ENCODE measurements at places on chromosomes 7 and 10.

DNA sequence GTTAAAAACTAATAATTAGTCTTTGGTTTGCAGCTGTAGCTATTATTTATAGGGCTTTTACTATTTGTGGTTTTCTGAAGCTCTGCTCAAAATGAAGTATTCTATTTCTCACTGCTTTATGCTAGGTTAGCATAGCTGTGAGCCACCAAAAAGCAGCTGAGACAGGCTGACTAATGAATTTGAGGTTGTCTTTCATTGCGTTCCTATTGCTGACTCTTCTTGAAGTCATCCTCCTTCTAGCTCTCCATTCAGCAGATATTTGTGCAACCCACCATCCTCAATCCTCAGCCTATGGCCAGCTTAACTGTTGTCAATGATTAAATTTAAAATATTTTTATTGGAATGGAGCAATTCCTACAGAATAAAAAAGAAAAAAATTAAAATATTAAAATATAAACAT, 2.1 kb upstream of the RALA start:
- DNase-seq = no peak

DNA sequence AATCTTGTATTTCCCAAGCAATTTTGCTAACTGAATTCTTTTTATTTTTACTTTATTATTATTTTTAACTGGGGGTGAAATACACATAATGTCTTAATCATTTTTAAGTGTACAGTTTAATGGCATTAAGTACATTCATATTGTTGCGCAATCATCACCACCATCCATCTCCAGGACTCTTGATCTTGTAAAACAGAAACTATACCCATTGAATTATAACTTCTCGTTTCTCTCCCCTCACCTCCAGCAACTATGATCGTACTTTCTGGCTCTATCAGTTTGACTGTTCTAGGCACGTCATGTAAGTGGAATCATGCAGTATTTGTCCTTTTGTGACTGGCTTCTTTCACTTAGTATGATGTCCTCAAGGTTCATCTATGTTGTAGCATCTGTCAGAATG, 108.8 kb downstream of the ARL5B start:
- no peak for DNase-seq

DNA sequence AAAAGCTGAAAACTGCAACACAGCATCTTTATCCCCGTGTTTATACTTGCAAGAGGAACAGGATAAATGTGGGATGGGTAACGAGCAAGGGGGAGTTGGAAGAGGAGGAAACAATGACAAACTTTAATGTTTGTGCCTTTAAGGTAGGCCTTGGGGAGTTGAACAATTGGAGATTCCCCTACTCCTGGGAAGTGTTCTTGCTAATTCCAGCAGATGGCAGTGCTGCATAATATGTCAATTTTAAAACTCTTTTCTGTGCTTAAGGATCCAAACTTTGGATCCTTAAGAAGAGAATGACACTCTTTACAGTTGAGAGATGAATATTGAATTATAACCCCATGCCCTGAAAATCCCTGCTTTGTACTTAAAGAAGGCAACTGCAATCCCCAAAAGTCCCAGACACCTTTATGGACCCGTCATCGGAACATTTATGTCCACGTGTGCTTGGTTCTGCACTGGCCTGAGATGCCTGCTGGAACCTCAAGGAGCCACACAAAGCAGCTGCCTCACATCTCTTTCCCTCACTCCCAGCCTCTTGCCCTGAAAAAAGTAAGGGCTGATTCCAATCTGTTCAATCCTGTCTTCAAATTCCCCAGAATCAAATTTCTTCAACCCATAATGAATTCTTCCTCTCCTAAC, 12.0 kb downstream of the IFIT5 start:
- no peak for DNase-seq

GRCh38 chr10:73810735-73811465, 498 bp downstream of the NDST2 start:
- DNase-seq = peak; percentile 66

DNA sequence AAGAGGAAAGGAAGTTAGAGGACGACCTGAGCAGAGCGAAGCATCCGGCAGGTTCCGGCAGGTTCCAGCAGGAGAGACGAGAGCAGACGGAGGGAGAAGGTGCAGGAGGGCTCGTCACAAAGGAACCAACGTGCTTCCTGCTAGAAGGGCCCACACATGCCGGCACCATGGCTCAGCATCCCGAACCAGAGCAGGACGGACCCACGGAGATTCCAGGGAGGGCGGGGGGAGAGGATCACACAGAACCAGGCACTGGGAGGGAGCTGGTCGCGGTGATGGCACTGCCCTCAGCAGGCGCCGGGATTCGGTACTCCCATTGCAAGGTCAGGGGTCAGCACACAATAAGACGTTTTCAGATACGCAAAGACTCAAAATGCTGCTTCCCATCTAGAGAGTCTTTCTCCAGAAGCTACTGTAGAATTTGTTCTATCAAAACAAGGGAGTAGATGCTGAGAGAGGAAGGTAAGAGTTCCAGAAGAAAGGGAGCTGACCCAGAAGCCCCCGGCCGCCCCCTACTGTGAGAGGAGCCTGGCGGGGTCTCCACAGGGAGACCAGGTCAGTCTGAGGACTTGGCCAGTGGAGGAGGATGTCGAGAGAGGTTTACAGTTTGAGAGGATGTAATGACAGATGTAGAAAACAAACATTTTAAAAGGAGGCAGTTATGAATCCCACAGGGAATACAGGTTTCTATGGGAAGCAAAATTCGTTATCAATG, 23.6 kb upstream of the PWWP2B start:
- DNase-seq = no peak

DNA sequence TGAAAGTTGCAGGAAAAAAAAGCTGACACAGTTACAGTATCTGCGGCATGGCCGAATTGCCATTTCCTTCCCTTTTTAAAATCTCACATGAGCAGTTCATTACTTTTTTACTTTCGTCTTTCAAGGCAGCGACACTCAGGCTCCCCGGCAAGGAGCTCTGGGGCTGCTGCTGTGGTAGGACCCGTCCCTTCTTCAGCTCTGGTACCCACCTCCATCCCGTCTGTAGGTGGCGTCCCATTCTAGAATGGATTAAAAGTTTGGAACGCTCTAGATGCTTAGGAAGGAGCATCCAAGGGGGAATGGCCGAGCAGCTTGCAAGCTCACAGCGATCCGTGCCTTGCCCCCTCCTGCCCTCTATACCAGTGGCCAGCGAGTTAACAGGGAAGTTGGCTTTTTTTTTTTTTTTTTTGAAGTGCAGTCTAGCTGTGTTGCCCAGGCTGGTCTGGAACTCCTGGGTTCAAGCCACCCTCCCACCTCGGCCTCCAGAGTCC, 22.8 kb upstream of the TTYH3 start:
- no peak for DNase-seq

DNA sequence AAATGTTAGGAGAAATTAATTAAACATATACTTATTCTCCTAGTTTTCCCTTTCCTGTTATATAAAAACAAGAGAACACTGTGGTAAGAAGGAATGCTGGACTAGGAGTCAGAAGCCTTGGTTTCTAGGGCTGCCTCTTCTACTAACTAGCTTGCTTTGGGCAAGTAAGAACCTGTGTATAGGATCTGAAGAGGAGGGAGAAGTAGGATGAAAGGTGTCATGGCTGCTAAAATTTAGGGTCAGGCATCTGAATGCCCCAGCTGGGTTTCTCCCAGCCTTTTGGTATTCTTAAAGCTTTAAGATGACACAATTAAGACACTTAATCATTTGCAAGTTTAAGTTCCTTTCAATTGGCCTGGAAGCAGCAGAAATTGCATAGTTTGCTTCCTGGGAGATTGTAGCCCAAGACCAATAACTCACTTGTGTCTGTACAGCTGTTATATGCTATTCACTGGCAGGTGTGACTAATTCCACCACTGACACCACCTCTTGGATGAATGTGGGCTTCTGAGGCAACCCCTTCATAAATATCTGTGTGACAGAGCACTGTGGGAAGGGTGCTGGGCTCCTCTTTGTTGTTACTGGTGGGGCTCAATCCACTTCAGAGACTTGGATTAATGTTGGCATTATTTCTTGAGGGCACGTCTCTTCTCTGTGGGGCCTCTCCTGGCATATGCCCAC, 137.2 kb downstream of the LRMDA start:
- DNase-seq = no peak

- no peak for DNase-seq
Measured at GRCh38 chr7:117273814-117274225, 49.0 kb downstream of the WNT2 start.

- no peak for DNase-seq
Measured at GRCh38 chr10:131020775-131021174, 290.7 kb downstream of the TCERG1L start.

GRCh38 chr7:154791611-154792010, 211.3 kb downstream of the PAXIP1 start:
- DNase-seq = no peak

DNA sequence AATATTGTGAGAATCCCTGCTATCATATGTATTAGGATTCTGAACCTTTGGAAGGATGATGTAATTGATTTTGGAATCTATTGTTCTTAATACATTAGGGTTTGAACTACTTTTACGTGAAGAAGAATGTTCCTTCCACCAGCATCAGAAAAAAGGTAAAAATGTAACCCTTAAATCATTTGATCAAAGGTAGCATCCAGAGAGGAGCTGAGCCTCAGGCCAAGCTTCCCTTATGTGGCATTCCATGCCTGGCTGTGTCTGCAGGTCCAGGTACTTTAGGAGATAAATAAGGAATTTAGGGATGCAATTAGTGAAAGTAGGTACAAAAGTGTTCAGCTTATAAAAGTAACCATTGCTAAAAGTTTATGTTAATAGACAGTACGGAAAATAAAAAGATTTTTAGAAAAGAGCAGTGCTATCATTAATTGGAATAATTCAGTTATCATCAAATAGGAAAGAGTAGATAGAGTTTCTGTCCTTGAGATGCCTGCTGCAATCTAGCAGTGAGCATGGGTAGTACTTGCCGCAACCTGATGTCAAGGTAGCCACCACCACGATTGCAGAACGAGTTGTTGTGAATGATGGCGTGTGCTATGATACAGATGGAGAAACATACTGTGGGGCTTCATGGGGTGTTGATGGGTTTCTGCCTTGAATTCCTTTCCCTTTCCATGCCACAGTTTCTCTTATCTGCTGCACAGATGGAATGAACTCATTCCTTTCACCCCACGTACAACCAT, 228.8 kb downstream of the GATA3 start:
- DNase-seq = no peak

GRCh38 chr7:77288676-77289320, 89.2 kb upstream of the FGL2 start:
- DNase-seq = no peak

- DNase-seq = no peak
Measured at GRCh38 chr7:80859272-80859970, 59.4 kb downstream of the SEMA3C start.

DNA sequence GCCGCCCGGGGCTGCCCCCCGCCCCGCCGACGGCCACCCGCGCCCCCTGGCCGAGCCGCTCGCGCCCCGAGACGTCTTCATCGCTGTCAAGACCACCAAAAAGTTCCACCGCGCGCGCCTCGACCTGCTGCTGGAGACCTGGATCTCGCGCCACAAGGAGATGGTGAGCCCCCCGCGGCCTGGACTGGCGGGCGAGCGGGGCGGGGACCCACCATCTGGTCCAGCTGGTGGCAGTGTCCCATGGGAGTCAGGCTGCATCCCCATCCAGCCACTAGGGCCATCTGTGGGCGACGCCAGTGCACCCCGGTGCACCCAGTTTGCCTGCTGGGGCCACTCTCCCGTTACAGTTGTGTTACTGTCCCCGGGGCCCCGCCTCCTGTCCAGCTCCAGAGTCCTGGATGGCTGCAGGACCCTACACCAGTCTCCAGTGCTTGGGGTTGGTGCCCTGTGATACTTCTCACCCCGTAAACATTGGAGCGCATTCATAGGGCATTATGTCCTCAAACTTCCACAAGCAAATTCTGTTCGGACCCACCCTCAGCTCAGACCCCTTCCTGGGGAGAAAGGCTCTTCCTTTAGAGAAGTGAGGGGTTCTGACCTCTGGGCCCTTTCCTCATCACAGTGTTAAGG, 672 bp downstream of the LFNG start:
- peak; percentile 59 for DNase-seq

DNA sequence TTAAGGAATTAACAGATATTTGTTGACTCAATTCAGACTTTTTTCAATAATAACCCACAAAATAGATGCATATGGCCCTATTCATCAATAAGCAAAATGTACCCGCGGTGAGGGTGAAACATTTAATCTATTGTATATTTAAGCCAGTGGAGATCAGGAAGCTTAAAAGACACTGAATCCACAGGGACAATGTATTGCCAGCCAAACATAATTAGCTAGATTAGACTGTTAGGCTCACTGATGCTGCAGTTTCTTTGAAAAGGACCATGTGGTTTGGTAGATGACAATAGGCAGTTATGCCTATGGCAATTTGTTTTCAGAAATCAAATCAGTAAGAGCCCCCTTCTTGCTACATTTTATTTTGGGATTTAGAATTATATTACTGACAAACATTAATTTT, 87.3 kb upstream of the PLXDC2 start:
- no peak for DNase-seq

GRCh38 chr7:112097524-112097923, 108.7 kb downstream of the DOCK4 start:
- DNase-seq = no peak

GRCh38 chr7:27088002-27088922, 7.5 kb downstream of the HOXA1 start:
- no peak for DNase-seq

DNA sequence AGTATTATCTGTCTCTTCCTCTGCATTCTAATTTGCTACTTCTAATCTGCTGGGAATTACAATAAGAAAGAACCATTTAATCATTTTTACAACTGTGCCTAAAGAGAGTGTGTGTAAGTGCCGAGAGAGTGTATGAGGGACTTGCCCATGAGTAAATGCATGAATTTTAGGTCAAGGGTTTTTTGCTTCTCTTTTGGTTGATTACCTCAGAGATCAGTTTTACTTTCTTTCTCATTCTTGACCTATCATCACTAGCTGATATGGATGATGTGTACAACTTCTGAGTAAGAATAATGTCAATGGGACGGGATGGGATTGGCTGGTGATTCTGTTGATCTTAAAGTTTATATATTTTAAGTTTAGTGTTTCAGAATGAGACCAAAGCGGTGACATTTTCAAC, 47.8 kb downstream of the IKZF1 start:
- DNase-seq = peak; percentile 34

DNA sequence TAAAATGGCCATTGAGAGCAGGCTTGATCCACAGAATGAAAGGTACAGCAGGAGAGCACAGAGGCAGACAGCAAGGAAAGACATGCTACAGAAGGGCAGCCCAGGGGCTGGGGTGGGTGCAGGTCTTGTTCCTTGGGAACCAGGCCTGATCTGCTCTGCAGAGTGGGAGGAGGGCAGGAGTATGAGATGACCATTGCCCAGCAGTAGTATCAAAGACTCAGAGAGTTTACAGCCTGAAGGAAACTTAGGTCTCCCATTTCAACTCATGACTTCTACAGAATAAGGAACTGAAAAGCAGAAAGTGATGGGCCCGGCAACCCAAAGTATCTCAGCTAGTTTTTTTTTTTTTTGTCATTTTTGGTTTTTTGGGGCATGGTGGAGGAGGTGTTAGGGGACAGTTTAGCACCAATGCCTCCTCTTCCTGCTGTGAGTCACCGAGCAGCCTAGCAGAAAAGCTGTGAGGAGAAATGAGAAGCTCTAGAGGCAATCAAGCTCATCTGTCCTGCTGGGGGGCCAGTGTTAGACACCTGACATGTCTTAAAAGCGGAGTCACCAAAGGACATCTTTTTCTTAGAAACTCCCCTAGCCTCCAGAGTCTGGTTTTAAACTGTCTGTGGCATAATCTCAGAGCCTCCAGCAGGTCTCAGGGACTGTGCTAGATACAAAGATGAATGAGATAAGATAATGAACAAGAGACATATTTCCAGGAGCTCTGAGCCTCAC, 34.3 kb upstream of the HERPUD2 start:
- peak; percentile 64 for DNase-seq
